Thoracic aorta endothelial cell (primary cell): ENCODE measurements at places on chromosomes 1 and 21. TPM values are rescaled to one million over a fixed set of nuclear protein-coding genes. Genes with fewer than 3 reads are reported as not detected.

The HES3 gene
- total RNA-seq, result not detected in 2 replicates

The IFI44 gene
- total RNA-seq, result 16.3 and 22.7 TPM in 2 replicates

The AZIN2 gene
- total RNA-seq, result 1.2 and 1.4 TPM in 2 replicates

The TTLL7 gene
- total RNA-seq, result 6.5 and 11.8 TPM in 2 replicates

The CALML6 gene
- total RNA-seq, result 0.40 TPM in 1 of 2 replicates, not detected in the other

The RGS18 gene
- not detected in 2 replicates for total RNA-seq

The TMEM35B gene
- total RNA-seq, result 16.4 and 20.7 TPM in 2 replicates

The NUF2 gene
- 36.8 and 56.4 TPM in 2 replicates for total RNA-seq

The LAPTM5 gene
- total RNA-seq, result 36.0 and 36.3 TPM in 2 replicates

The GIPC2 gene
- 19.3 and 30.9 TPM in 2 replicates for total RNA-seq

The SLC27A3 gene
- 14.9 and 19.1 TPM in 2 replicates for total RNA-seq

The TRIM45 gene
- 0.93 and 1.4 TPM in 2 replicates for total RNA-seq

The TRIM58 gene
- total RNA-seq, result 0.40 and 0.43 TPM in 2 replicates

The FCRL5 gene
- total RNA-seq, result not detected in 2 replicates

The IL19 gene
- total RNA-seq, result not detected in 2 replicates

The WNT3A gene
- total RNA-seq, result not detected in 2 replicates

The SH2D1B gene
- 0.07 TPM in 1 of 2 replicates, not detected in the other for total RNA-seq

The RGS1 gene
- total RNA-seq, result not detected in 2 replicates
